Endodermal cell (in vitro differentiated cells): ENCODE measurements at places on chromosomes 4 and X. TPM values are rescaled to one million over a fixed set of nuclear protein-coding genes. Genes with fewer than 3 reads are reported as not detected.
A peak's percentile ranks its signal among the peaks of the same experiment; 100 is the strongest.

- no peak for DNase-seq
Observed at GRCh38 chr4:88584471-88584900, 7.8 kb upstream of the HERC3 start.

- DNase-seq, result no peak
Observed at GRCh38 chr4:8422327-8422726, 18.2 kb downstream of the ACOX3 start.

- no peak for DNase-seq
Observed at GRCh38 chr4:153119626-153120025, 84.6 kb upstream of the TRIM2 start.

DNA sequence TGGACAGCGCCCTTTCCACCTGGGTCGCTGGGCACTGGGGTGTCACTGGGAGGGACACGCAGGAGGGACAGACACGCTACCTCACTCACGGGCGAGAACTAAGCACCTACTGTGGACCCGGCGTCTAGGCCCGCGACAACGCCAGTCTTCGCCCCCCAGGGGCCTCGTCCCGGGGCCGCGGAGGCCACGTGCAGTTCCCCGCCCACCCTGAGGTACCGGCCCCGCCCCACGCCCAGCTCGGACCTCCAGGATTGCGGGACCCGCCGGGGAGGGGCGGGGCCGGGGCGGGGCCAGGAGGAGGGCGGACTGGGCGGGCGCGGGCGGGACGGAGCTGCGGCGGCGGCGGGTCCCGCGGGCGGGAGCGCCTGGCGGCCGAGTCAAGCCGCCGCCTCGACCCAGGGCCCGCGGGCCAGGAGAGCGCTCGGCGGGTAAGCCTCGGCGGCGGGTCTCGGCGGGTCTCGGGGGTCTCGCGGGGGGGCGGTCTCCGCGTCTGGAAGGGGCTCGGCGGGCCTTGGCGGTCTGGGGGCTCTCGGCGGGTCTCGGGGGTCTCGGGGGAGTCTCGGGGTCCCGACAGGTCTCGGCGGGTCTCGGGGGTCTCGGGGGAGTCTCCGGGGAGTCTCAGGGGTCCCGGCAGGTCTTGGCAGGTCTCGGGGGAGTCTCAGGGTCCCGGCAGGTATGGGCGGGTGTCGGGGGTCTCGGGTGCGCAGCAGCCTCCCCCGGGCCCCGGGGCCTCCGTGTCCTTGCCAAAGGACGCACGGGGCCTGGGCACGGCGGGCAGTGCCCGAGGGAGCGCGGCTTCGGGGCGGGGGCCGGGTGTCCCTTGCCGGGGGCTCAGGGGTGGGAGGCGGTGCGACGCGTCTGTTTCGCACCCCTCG lies at the start of gene SH3BP2:
Gene SH3BP2, plus strand, starts transcription at position 375 of the 875 bp plus-strand sequence. CDS start 27,533 bp downstream, outside the sequence.
- DNase-seq, result peak; percentile 93

Gene GPRASP3
- total RNA-seq, result 7.4 and 8.0 TPM in 2 replicates
